ENCODE measurements at places on chromosomes 12 and 14.
A peak's percentile ranks its signal among the peaks of the same experiment; 100 is the strongest.

DNA sequence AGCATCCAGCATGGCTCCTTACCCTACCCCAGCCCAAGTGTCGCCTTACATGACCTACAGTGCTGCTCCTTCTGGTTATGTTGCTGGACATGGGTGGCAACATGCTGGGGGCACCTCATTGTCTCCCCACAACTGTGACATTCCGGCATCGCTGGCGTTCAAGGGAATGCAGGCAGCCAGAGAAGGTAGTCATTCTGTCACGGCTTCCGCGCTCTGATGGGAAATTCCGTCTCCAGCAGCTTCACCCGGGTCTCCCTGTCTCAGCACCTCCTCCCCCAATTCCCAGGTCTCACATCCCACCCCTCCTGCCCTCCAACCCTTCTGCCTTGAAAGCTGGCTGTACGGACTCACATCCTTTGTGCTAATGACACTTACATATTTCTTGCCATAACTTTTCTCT lies 14.6 kb downstream of the PAX9 start:
- no peak for DNase-seq

GRCh38 chr12:116931665-116932064 lies 20.9 kb downstream of the FBXW8 start:
- no peak for DNase-seq

GRCh38 chr12:1502379-1502720 lies 92.0 kb downstream of the FBXL14 start:
- no peak for DNase-seq

DNA sequence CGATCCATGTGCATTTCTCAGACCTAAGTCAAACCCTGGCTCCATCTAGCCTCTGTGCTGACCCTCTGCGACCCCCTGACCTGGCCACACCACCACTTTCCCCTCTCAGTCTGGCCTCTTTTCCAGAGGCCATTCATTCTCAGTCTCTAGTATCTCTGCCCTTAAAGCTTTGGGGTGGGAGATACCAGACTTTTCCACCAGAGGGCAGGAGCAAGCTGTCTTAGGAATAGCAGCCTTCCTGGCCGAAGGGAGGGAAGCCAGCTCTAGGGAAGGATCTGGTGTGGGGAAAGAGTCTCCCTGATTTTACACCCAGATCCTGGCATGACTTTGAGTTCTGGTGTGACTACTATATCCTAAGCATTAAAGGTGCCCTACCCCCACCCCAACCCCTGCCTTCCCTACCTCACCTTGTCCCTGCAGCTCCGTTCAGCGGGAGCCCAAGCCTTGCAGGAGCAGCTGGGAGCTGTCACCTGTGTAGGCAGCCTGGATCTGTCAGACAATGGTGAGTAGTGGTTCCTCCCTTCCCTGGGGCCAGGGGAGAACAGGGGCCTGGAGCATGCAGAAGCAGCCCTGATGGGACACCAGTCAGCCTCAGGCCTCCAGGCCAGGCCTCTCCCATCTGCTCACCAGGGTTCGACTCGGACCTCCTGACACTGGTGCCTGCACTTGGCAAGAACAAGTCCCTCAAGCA lies 6.6 kb downstream of the CARMIL3 start:
- DNase-seq: no peak

DNA sequence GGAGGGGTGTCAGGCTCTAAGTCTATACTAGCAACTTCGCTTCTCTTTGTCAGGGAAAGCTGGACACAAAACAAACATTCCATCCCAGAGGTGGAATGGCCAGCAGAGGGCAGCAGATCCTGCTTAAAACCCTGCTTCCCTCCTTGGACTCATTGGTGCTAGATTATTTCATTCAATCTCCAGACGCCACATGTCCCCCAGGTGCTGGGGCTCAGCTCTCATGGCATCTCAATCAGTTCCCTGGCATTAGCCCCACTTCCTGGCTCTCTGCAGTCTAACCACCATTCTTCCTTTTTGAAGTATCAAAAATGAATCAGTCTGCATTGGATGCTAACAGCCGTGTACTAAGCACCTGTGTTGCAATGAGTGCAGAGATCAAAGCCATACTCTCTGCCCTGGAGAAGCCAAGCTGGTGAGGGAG lies 8.1 kb upstream of the PPP1R1A start:
- DNase-seq: no peak

- DNase-seq: no peak
Measured at GRCh38 chr14:39217214-39217879, 16.4 kb upstream of the MIA2 start.

- DNase-seq: no peak
Measured at GRCh38 chr12:89256060-89256459, 96.2 kb downstream of the DUSP6 start.

DNA sequence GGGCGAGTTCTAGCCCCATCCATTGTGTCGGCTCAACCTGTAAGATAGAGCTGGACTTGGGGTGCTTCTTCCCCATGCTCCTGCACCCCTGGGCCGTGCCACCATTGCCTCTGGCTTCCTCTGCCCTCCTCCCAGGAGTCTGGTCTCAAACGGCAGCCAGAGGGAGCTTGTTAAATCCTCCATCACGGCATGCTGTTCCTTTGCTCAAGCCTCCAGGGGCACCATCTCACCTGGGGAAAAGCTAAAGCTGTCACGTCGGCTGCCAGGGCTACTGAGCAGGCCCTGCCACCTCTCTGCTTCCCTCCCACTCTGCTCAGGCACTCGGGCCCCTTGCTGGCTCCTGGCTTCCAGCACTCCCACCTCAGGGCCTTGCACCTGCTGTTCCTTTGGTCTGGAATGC lies 140.4 kb downstream of the RBM19 start:
- no peak for DNase-seq

DNA sequence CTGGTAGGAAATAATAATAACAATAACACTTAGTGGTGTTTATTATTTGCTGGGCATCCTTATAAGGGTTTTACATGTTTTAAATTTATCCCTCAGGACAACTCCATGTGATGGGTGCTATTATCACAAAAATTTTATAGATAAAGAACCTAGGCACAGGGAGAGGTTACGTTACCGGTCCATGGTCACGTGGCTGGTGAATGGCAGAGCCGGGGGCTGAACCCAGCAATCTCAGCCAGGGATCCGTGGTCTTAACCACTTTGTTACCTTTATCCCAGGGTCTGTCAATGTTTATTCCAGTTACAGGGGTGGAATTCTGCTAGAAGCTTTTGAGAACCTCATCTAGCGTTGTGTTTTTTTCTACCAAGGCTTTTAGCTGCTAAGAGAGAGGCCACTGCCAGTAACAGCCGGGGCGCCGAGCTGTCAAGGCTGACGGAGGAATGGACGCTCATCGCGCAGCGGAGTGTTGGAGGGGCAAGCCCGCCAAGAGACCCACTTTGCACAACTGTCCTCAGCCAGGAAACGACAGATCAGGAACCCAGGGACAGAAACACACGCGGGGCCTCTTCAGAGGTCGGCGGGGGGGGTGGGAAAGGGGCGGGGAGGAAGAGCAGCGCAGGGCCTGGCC lies 418 bp downstream of the AMN1 start:
- no peak for DNase-seq

- DNase-seq: peak; percentile 74
Measured at GRCh38 chr12:98516111-98516873, 902 bp downstream of the TMPO start.

GRCh38 chr12:49947593-49948226 lies 2.8 kb upstream of the AQP2 start:
- DNase-seq: no peak

- DNase-seq: no peak
Measured at GRCh38 chr12:29682088-29682487, 101.7 kb downstream of the TMTC1 start.

GRCh38 chr14:91899213-91899612 lies 31.9 kb upstream of the TC2N start:
- DNase-seq: no peak

GRCh38 chr14:50103558-50103957 lies 12.8 kb downstream of the VCPKMT start:
- no peak for DNase-seq

DNA sequence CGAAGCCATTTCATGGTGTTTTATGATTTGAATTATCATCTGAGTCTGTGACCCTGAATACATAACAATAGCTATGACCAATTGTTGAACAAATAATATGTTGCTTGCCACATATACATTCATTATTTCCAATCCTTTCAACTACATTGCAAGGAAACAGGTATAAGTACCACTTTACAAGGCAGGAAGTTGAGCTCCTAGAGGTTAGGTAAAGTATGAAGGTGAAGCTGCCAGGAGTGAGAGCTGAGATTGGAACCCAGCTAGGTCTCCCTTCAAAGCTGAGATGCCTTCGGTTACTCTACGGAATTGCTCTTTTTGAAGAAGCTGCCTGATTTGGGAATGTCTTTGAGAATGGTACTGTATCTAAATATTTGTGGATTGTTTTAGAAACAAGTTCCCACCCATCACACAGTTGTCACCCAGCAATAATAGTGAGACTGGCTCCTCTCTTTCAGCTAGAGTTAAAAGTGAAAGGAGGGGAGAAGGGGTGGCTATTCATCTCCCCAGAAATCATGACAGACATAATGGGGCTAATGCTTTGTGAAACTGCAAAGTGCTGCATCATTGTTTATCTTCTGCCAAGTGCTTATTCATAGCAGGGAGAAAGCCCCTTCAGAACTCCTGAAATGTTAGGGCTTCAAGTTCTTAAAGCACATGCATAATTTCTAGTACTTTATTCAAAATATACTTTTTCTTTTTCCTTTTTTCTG lies 75.9 kb upstream of the AMIGO2 start:
- DNase-seq: no peak

GRCh38 chr12:22634883-22635282 lies 9.9 kb downstream of the ETNK1 start:
- DNase-seq: no peak

DNA sequence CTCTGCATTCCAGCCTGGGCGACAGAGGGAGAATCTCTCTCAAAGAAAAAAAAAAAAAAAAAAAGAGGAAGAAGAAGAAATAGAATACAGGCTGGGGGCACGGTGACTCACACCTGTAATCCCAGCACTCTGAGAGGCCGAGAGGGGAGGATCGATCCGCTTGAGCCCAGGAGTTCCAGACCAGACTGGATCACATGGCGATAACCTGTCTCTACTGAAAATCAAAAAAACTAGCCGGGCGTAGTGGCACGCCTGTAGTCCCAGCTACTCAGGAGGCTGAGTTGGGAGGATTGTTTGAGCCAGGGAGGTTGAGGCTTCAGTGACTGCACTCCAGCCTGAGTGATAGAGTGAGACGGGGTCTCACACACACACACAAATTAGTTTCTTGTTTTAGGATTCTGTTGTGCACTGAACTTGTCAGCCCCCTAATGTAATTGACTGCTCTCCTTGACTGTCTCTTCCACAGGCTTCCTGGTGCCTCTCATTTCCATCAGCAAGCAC lies 963 bp upstream of the TINF2 start:
- DNase-seq: peak; percentile 16

GRCh38 chr14:67186789-67187584 lies 2.3 kb upstream of the GARIN2 start:
- no peak for DNase-seq

DNA sequence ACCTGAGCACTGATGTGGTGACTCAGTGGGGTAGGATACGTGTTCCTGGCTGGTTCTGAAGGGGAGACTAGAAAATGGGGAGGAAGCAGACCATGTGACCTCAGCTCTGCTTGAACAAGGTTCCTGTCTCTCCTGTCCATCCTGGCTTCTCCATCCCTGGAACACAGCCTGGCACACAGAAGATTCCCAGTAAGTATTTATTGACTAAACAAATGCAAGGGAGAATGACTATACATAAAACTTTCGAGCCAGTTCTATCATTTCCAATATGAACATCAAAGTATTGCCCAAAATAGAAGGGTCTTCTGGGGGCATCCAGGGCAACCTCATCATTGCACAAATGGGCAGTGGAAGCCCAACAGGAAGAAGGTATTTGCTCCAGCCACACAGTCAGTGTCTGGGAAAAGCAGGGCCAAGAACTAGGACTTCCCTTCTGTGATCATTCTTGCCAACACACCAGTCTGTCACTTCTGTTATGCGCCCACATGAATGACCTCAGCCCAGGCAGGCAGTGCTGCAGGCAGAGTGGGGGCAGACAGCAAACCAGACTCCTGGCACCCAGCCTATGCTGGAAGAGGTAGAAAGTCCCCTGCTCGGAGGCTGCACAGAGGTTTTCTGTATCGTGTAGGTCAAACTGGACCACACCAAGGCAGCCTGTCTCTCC lies 5.6 kb upstream of the SERPINA9 start:
- DNase-seq: no peak

DNA sequence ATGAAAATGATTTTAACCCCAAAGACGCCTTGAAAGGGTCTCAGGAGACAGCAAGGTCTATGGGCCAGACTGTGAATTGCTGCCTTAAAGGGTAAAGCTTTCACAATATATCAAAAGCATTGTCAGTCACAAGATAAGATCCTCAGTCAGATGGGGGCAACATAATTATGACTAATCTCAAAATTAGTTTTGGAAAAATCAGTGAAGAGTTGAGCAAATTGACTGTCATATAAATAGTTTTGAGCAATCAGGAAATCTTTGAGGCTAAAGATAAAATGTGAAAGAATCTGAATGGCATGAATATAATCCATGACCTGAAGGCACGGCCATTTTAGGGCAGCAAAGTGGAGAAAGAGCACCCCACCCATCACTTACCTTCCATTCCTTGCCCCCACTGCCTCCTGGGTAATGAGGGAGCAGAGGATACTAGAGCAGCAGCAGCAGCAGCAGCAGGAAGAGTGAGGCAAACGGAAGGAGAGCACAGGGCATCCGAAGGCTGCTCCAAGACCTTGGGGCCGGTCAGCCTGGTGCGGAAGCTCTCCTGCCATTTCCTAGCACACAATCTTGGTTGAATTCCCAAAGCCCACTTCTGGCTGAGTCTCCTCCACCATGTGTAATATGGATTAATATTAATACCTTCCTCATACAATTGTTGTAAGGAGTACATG lies 7.0 kb downstream of the STON2 start:
- DNase-seq: no peak

GRCh38 chr14:72568296-72568992 lies 325.5 kb downstream of the DPF3 start:
- DNase-seq: no peak

- DNase-seq: no peak
Measured at GRCh38 chr12:110966081-110966760, 45.8 kb upstream of the MYL2 start.

GRCh38 chr14:53295372-53295771 lies 142.2 kb upstream of the DDHD1 start:
- DNase-seq: no peak

- peak; percentile 41 for DNase-seq
Measured at GRCh38 chr12:96578526-96579125, 89.2 kb downstream of the CFAP54 start.

DNA sequence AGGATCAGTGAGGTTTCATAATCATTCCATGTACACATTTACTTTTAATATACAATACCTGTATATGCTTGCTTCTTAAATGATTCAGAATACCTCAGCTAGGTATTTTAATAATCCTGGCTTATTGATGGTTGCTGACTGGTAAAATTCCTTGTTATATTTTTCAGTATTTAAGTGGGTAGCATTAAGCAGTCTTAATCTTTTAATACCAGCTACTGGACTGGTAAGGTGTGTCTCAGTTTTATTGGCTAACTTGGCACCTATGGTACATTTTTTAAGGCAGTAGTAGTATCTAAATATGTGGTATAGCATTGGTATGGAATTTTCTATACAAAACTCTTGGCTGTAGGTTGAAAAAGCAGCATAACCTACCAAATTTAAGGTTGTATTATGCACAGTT lies 96.6 kb downstream of the RAD52 start:
- no peak for DNase-seq

- no peak for DNase-seq
Measured at GRCh38 chr12:46891306-46891705, 65.5 kb upstream of the SLC38A4 start.

- DNase-seq: no peak
Measured at GRCh38 chr14:104023325-104024055, 62.0 kb upstream of the ASPG start.
